ENCODE measurements at places on chromosomes 1 and 21.

DNA sequence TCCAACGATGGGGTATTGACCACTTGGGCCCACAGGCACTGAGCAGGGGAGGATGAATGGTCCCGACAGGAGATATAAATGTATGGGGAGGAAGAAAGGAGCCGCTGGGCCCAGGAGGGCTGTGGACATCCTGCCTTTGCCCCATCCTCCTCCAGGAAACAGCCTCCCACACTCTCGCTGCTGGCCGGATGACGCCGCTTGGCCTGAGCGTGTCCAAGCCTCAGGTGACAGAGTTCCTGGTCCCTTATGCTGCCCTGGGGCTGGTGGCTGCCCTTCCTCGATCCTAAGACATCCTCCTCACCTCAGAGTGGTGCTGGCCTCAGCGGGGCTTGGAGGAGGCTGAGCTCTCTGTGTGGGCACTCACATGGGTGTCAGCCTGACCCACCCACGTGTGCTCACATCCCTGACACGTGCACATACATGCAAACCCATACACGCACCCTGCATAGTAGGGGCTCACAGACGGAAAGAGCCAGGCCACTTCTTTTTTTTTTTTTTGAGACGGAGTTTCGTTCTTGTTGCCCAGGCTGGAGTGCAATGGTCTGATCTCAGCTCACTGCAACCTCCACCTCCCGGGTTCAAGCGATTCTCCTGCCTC is 5.9 kb upstream of the SERINC2 start:
- no peak for DNase-seq

DNA sequence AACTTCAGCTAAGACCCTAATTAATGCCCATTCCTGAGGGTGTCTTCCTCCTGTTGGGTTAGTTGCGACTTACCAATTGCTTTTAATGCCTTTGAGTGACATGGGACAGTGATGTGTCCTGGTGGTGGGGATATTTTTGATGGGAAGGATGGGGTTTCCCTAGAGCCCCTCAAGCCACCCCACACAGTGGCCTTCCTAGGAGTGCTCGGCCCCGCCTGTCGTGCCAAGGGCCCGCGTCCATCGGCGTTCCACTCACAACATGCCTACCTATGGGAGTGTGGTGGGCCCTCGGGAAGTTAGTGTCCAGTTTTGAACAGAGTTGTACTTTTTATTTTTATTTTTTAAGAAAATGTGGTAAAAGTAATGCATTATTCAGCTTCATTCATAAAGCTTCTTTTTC is 50.1 kb upstream of the TSPAN2 start:
- DNase-seq = no peak

DNA sequence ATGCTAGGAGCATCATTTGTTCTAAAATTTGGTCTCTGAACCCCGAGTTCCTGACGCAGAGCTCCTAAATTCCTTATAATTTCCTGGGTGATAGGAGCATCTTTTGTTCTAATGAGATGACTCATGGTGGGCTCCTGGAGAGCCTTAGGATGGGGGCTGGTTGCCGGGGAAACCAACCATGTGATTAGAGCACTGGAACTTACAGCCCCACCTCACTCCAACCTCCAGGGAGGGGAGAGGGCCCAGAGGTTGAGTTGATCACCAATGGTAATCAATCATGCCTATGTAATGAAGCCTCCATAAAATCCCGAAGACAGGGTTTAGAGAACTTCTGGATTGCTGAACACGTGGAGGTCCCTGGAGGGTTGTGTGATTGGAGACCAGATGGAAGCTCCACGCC is 7.7 kb downstream of the SHISAL2A start:
- DNase-seq = no peak

- no peak for DNase-seq
These were observed 248.8 kb downstream of the RHOU start for GRCh38 chr1:228984107-228984506.

- DNase-seq = no peak
These were observed 24.6 kb downstream of the DMAP1 start for GRCh38 chr1:44237721-44238457.

Data from osteocyte (in vitro differentiated cells).